ENCODE measurements at places on chromosomes 1 and 21. TPM values are rescaled to one million over a fixed set of nuclear protein-coding genes. Genes with fewer than 3 reads are reported as not detected.

The OR2L5 gene
- total RNA-seq: not detected

The ADAMTSL4 gene
- 1.1 TPM for total RNA-seq

The XKR8 gene
- total RNA-seq: 0.72 TPM

The PRKCZ gene
- 2.3 TPM for total RNA-seq

The PLA2G2C gene
- total RNA-seq: not detected

DNA sequence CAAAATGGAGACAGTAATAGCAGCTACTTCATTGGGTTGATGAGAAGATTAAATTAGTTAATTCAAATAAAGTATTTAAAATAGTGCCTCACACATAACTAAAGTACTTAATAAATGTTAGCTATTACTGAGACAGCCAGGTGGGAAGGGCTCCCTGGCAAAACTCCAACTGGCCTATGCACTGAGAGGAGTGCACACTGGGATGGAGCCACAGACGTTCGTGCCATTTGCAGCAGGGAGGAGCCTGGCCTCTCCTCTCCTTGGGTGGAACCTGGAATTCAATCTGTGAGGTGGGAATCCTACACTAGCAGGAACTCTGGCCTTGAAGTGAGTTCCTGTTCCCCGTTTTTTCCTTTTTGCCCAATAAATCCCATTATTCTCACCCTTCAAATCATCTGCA lies 28.1 kb downstream of the SLC5A9 start:
- DNase-seq: no peak

- DNase-seq: peak; percentile 72
Measured at GRCh38 chr1:211654838-211655787, 20.3 kb downstream of the NEK2 start.

GRCh38 chr21:44535963-44536362 lies 4.0 kb downstream of the KRTAP10-1 start:
- no peak for DNase-seq

DNA sequence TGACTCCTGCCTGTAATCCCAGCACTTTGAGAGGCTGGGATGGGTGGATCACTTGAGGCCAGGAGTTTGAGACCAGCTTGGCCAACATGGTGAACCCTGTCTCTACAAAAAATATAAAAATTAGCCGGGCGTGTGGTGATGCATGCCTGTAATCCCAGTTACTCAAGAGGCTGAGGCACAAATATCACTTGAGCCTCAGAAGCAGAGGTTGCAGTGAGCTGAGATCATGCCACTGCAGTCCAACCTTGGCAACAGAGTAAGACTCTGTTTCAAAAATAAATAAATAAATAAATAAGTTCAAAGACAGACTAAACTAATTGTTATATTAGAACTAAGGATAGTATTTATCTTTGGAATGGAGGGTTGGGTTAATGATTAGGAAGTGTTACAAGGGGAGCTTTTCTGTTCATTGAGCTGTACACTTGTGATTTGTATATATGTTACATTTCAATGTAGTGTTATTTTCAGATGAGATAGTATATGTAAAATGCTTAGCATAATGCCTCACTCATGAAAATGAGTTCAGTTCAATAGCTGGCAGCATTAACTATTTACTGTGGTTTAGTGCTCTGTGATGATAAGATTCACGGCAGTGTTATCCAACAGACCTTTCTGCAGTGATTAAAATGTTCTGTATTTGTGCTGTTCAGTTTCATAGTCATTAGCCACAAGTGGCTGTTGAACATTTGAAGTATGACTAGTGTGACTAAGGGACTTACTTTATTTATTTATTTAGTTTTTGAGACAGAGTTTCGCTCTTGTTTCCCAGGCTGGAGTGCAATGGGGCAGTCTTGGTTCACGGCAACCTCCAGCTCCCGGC lies 47.7 kb downstream of the OSBPL9 start:
- peak; percentile 26 for DNase-seq

GRCh38 chr1:179803918-179804317 lies 60.8 kb downstream of the FAM163A start:
- DNase-seq: no peak

DNA sequence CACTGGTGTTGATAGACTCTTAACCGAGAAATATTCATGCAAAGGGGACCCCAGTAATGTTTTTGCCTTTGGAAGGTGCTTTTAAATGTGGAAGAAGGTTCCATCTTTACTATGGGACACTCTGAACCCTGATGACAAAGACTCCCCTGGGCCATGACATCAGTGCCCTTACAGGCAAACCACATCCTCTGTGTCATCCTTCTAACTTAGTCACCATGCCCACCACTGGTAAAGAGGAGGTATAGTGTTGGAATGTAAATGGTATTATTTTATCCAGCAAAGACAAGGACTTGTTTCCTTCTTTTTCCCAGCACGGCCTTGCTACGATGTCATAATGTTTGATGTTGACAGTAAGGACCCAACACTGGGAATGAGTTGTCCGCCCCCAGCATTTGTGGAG lies 12.6 kb downstream of the METTL13 start:
- peak; percentile 91 for DNase-seq

DNA sequence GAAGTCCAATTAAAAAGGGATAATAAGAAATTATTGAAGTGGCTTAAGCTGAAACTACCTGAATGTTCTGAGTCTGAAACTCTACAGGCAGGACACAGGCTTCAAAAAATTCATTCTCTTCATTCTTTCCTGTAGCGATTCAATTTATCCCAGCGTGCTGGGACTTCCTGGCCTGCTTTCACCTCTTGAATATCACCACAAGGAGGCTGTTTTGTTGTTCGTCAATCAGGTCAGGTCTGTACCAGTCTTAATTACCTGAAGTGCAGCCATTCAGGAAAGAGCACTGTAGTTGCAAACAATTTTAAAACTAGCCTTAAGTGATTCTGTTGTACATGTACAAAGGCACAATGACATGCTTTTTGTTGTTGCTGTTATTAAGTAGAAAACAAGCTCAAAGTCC lies 38.4 kb downstream of the FYB2 start:
- DNase-seq: no peak

DNA sequence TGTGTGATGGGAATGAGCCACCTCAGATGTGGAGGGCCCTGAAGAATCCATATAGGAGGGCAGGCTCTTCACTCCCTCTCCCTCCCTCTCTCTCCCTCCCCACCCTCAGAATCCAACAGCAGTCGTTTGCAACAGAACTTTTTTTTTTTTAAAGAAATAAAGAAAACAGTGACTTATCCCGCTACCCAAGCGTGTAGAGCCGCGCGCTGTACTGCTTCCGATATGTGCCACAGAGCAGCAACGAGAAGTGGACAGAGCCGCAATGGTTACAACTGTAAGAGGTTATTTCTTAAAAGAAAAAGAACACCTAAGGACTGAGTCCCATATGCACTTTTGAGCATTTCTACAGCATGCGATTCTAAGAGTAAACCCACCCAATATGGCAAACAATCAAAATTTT lies 7.4 kb upstream of the NADK start:
- DNase-seq: no peak

DNA sequence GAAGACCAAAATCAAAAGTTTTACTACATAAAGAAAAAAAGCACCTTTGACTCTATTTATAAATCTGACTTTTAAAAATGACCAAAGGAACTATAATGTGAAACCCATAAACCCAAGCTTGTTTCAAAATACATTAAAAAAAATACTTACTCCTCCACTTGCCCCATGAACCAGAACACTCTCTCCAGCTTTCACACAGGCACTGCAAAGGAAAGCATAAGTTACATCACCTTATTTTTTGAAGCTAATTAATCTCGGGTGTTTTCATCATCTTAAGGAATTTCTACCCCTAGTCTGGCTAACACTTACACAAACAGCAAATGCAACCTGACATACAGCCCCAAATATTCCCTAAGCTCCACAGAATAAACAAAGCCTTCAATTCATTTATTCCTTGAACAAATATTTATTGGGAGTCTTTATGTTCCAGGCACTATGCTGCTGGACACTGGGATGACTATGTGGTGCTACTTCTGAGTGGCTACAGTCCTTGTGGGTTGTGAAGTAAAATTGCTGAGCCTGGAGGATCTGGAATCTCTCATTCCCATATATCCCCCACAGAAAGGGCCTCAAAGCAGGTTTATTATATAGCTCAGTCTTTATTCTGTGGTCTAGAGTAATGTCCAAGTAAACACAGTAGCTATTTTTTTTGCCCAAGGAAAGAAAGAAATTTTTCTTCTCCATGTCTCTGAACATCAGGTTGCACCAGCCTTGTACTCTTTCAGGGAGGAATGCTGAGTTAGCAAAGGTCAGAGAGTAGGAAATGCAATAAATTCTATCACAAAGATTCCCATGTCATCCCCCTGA lies 18.2 kb downstream of the CRYZ start:
- DNase-seq: no peak

DNA sequence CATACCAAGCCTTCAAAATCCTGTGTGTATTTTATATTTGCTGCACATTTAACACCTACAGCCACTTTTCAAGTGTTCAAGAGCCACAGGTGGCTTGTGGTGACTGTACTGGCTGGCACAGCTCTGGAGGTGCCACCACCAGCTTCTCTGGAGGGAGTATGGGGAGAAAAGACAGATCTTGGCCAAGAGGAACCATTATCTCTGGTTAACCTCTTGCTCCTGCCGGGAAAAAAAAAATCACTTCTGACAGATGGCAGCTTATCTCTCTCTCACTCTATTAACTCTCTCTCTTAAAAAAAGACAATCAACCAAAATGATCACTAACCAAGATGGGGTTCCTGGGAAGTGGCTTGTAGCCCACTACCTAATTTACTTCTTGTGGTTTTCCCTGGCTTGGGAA lies 1.2 kb upstream of the RIIAD1 start:
- DNase-seq: no peak

DNA sequence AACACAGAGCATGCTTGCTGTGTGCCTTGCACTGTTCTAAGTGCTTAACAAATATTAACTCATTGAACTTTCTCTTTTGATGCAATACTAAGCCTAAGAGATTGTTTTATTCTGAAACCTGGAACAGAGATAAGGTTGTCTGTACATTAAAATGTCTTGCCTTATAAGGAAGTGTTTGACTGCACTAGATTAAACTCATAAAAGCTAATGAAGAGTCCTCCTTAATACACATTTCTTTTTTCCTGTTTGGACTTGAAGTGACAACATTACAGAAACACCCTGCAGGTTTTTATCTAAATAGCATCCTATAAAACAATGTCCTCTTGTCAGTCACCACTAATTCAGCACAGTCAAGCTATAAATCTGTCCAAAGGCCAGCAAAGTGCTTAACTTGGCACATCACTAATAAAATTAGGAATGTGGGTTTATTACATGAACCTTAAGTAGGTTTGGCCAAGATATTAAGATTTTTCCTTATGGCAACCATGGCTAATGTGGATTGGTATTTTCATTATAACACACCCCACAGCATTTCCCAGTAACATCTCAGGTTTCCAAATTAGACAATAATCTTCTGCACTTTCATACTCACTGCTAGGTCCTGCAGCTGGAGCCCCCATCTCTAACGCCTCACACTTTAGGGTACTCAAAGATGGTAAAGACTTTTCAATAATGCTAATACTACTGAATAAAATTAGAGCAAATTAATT lies 389.7 kb downstream of the LMO4 start:
- DNase-seq: no peak

GRCh38 chr1:168371477-168371876 lies 90.8 kb downstream of the TBX19 start:
- no peak for DNase-seq

DNA sequence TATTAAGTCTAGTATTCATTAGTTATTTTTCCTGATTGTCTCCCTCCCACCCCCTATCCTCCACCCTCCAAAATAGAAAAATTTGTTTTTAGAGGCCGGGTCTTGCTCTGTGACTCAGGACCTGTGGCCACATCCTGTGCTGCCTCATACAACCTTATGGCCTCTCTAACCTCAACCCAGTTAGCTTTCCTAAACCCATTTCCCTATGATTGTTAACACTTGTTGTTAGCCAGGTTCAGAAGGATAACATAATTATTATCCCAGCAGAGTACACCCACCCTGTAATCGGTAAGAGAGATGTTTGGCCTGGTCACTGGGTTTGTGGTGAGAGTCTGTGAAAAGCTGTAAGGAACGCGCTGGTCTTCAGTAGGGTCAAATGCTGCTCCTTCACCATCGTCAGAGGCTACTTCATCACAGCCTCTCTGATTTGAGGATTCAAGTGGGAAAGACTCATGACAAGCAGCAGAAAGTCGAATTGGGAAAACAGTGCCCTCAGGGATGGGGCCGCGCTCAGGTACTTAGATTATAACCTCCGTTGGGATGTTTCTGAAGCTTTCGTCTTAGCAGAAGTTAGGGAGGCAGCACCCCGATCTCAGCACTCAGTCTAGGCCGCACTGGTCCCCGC lies 35.9 kb upstream of the HMGN1 start:
- DNase-seq: peak; percentile 43

- DNase-seq: no peak
Measured at GRCh38 chr21:17786071-17786850, 32.9 kb downstream of the C21orf91 start.

DNA sequence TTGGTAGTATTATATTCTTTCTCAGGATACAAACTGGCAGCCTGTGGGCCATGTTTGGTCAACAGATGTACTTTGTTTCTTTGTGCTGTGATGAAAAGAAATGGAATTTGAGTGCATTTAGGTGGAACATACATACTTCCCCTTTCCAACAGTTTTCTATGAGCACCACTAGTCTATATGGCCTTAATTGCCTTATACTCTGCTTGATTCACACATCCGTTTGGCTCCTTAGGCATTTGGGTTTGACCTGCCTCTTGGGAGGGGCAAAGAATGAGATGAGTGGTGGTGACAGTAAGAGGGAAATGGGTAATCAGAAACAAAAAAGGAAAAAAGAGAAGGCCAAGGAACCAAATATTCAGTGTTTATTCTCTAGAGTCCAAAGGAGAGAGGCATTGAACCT lies 17.0 kb downstream of the CFAP126 start:
- DNase-seq: no peak

DNA sequence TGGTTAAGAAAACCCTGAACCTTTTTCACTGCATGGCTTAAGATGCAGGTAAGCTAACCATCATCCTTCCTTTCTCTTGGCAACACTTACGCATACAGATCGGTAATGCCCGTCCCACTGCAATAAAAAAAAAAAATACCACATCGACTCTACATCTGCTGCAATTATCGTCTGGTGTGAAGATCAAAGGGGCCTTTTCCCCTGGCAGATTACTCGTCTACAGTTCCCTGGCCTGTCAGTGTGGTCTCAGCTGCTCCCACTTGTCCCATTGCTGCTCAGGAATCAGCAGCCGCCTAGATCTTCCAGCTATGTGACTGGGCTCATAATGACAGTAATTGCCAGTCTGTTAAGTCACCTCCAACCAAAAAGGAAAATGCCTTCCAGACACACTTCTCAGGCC lies 133.1 kb downstream of the SETD4 start:
- no peak for DNase-seq

DNA sequence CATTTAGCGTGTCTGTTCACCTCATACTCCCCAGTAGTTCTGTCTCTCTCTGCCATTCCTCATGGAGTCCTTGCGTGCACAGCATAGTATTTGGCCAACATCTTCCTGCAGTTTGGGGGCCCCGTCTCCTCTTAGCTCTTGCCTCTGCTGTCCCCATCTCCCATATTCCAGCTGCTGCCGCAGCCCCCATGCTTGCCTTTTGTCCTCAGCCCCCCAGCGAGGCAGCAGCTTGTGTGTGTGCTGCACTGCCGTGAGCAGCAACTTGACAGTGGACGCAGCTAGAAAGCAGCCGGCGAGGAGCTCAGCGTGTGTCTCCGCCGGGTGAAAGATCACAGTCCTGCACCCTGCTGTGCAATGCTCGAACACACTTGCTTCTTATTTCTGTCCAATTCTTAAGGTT lies 164.2 kb upstream of the COL6A1 start:
- DNase-seq: no peak
